A549 treated with GW870086 at 1 μM for 4 hours (cell line): ENCODE measurements at places on chromosomes 12 and 14. TPM values are rescaled to one million over a fixed set of nuclear protein-coding genes. Genes with fewer than 3 reads are reported as not detected.

The SRGAP1 gene
- 8.8 to 10.5 TPM (median 10.1 TPM) in 5 replicates for total RNA-seq

The LRRC10 gene
- total RNA-seq: not detected in 5 replicates

The ADCY6 gene
- total RNA-seq: 9.0 to 15.8 TPM (median 13.2 TPM) in 5 replicates

The DIP2B gene
- 12.4 to 17.8 TPM (median 15.3 TPM) in 5 replicates for total RNA-seq

The KRT79 gene
- total RNA-seq: 0.09 to 0.20 TPM in 2 of 5 replicates, not detected in the others

The AP1G2 gene
- 35.3 to 56.4 TPM (median 46.8 TPM) in 5 replicates for total RNA-seq

The MMP14 gene
- 0.45 to 0.86 TPM (median 0.57 TPM) in 5 replicates for total RNA-seq

The TXNRD1 gene
- total RNA-seq: 763 to 977 TPM (median 906 TPM) in 5 replicates

The SPTLC2 gene
- 29.4 to 35.3 TPM (median 32.6 TPM) in 5 replicates for total RNA-seq

The AREL1 gene
- total RNA-seq: 19.3 to 26.5 TPM (median 24.2 TPM) in 5 replicates

The KCNA1 gene
- total RNA-seq: not detected in 5 replicates

The CD163 gene
- total RNA-seq: 0.12 to 0.15 TPM in 2 of 5 replicates, not detected in the others

The CLEC1B gene
- total RNA-seq: not detected in 5 replicates

The LGR5 gene
- not detected in 5 replicates for total RNA-seq

The EFS gene
- not detected in 5 replicates for total RNA-seq

The CLECL1 gene
- not detected in 5 replicates for total RNA-seq

The TROAP gene
- total RNA-seq: 79.5 to 98.3 TPM (median 86.0 TPM) in 5 replicates

The SYCP3 gene
- 0.17 to 0.18 TPM in 2 of 5 replicates, not detected in the others for total RNA-seq

The IFNG gene
- total RNA-seq: not detected in 5 replicates

The LRRK2 gene
- total RNA-seq: 1.5 to 2.0 TPM (median 1.8 TPM) in 5 replicates

The NDRG2 gene
- total RNA-seq: 2.5 to 3.3 TPM (median 2.7 TPM) in 5 replicates
